ENCODE measurements at places on chromosomes 5 and 9.

DNA sequence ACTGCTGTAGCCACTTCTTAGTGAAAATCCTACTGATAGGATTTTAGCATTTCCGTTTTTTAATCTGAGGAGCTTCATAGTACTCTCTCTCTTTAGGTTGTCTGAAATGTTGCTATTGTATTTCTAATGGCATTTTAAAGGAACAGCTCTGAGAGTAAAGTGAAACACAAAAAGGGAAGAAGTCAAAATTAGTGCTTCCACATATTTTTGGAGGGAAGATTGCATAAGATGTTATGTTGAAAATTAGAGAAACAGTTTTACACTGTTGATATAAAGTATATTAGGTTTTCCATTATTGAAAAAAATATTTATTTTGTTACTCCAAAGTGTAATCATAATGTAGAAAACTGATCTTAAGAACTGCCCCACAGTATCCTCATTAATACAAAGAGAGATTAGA, 525.1 kb downstream of the TAF11L14 start:
- DNase-seq = no peak

- no peak for DNase-seq
Observed at GRCh38 chr9:89771205-89771604, 166.4 kb downstream of the GADD45G start.

DNA sequence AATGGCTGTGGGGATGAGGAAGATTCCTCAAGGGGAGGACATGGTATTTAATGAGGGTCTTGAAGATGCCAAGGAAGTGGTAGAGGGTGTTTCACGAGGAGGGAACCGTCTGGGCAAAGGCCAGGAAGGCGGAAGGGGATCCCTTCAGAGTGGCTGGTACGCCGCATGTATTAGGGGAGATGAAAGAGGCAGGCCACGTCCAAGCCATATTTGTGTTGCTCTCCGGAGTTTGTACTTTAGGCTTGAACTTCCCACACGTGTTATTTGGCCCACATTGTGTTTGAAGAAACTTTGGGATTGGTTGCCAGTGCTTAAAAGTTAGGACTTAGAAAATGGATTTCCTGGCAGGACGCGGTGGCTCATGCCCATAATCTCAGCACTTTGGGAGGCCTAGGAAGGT, 1.2 kb downstream of the FXN start:
- no peak for DNase-seq

- DNase-seq = no peak
Observed at GRCh38 chr9:91063471-91063870, 261.9 kb downstream of the SYK start.

GRCh38 chr5:171425596-171426244, 6.3 kb downstream of the FGF18 start:
- no peak for DNase-seq

- DNase-seq = no peak
Observed at GRCh38 chr9:100637787-100638186, 59.9 kb downstream of the CAVIN4 start.

GRCh38 chr9:135038331-135038730, 49.1 kb upstream of the OLFM1 start:
- DNase-seq = no peak

DNA sequence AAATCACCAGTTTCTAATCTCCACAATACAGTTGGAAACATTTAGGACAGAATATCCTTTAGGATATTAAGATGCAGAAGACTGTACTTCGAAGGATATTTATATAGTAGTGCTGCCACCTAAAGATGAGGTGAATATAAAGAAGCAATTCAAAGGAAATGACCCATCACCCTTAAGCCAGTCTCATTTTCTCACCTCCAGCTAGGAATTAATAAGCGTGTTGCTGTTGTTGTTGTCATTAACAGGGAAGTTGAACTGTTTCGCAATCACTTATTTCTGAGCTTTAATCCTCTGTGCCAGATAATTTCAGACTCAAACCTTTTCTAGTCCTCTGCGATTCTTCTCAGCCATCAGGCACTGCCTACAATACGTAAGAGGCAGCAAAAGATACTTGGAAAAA, 7.8 kb upstream of the PURA start:
- DNase-seq = peak; percentile 2

DNA sequence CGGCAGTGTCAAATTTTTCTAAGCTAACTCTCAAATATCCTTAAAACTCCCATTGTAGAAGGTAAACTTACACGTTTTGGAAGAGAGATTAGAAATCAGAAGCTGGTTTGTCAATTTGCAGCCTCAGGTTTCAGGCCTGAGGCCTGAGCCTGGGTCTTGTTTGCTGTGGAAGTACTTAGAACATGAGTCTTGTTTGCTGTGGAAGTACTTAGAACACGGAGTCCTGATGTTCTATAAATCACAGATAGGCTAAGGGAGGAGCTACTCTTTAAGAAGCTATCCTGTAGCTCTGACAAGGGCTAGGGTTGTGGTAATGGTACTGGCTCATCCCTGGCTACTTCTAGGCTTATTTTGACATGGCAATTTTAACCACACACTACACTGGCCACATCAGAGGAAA, 97.8 kb downstream of the FBXW11 start:
- no peak for DNase-seq

DNA sequence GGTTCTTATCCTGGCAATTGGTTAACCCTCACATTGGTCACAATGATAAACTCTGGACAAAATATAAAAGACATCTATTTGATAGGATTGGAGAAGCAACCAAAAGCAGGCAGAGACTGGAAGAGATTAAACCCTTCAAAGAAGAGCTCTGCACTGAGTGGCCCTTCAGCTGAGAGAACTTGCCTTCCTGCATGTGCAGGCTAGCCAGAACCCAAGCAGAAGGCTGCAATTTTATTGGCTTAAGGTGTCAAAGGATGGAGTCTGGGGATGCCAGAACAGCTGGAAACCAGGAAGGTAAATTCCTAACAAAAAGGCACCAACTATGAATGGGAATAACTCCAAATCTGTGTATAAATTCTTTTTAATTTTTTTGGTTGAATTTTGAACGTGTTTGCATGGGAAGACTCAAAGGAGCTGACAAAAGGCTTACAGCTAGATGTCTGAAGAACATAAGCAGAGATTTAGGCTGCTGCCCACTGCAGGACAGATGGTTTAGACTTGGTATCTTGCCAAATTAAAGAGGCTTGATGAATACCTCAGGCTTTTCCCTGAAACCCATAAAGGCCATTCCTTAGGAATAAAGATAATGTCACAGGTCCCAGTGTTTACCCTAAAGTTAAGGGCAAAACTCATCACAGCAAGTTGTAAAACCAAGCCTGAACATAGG, 66.3 kb downstream of the NR2F1 start:
- no peak for DNase-seq
